ENCODE measurements at places on chromosomes 5 and 9.
A peak's percentile ranks its signal among the peaks of the same experiment; 100 is the strongest.

GRCh38 chr9:738209-738915 lies 103.1 kb upstream of the DMRT1 start:
- peaks cover 88% of the 10 kb centered on the region for H3K36me3 ChIP-seq
- peak overlapping the region; percentile 73 for H3K27ac ChIP-seq
- peaks cover 8% of the 10 kb centered on the region for H3K4me1 ChIP-seq
- H3K4me3 ChIP-seq = no peak overlapping the region

DNA sequence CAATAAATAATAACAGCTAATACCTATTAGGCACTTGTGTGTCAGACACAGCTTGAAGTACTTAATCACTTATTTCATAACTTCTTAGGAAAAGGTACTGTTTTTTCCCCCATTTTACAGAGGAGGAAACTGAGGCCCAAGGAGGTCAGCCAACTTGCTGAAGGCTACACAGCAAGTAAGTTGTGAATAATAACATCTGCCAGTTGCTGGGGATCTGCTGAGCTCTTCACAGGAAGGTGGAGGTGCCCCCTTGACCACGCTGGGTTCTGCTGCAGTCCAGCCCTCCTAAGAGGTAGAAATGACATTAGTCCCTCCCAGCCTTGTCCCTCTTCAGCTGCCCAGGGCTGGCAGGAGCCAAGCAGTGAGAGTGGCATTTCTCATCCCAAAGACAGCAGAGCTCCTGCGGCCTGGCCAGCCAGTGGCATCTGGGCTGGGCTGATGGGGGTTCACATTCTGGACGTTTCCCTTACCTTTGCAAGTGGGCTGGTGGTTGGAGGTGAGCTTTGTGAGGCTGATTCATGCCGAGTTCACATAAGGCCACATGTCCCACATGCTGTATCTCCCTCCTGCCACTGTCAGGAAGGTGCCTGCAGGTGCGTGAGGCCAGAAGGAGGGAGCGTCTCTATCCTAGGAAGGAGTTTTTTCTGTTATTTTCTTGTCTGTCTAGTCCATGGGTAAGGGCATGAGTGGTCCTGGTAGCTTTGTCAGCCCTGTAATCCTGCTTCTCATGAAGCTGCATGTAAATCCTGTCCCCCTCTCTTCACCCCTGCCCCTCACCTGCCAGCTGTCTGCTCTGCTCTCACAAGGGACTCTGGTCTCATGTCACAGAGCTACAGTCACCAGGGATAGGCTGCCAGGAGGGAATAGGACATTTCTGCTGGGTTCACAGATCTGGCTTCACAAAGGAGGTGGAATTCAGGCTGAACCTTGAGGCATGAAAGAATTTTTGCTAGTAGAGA lies 171.7 kb downstream of the MACROH2A1 start:
- H3K4me1 ChIP-seq = peaks cover 25% of the 10 kb centered on the region
- H3K36me3 ChIP-seq = no peaks in the 10 kb centered on the region
- H3K27ac ChIP-seq = no peak overlapping the region
- no peak overlapping the region for H3K4me3 ChIP-seq
- no peak for DNase-seq

DNA sequence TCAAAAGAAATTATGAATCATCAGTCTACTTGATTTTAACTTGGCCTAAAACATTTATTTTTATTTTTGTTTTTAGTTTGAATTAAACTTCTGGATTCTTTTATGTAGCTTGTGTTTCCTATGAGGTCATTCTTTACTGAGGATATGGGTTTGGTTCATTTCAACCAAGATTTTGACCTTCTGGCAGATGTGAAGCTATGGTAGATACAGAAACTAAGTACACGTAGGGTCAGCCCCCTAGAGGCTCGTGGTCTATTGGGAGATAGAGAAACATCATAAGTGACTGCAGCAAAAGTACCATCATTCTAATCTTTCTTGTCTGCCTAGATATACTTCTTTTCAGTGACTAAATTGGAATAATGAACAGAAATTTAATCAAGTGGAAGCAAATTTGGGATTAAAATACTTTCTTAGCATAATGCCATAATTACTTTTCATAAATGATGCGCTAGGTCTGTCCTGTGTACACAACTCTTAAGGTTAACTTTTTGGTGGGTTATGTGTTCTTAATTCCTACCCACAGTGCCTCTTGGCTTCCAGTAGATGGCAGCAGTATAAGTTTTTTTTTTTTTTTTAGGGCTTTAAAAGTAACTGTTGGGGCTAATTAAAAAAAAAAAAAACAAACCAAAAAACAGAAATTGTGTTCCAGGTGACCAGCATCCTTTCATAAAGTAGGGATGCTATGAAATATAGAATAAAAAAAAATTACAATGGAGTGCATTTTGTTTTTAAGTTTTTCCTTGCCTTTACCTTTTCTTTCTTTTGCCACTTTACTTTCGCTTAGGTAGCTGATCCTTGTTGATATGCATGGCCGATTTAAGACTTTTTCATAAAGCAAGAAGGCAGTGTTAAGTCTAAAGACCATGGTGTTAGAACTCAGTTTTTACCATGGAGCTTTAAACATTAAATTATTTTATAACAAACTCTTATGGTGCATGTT lies 49.9 kb downstream of the LRRTM2 start:
- no peaks in the 10 kb centered on the region for H3K27me3 ChIP-seq
- H3K27ac ChIP-seq = no peak overlapping the region
- no peak overlapping the region for H3K4me3 ChIP-seq
- peaks cover 12% of the 10 kb centered on the region for H3K4me1 ChIP-seq
- no peak for DNase-seq
- H3K36me3 ChIP-seq = peaks cover 34% of the 10 kb centered on the region

DNA sequence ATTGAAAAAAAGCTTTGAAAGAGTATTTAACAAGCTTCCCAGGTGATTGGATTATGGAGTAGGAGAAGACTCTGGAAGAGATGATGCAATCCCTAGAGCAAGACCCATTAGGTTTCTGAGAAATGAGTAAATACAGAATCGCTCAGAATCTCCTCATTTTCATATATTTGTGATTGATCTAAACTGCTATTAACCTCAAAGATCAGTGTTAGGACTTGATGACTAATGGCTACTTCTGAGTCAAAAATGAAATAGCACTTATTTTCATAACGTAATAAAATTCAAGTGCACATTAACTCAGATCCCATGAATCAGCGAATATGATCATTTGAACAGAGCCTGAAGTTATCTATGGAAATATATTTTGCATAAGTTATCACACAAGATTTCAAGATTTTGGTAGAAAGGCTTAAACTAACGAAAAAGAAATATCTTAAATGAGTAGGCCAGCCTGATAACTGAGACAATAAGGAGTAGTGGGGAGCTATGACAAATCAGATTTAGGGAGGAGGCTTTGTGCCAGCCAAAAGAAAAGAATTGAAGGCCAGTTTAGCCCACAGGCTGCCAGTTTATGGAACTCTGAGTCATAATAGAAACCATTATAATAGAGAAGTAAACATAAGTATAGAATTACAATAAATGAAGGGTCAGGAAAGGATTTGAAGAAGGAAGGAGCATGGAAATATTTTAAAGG lies 106.7 kb upstream of the OSMR start:
- H3K27me3 ChIP-seq = no peaks in the 10 kb centered on the region
- no peak for DNase-seq
- no peaks in the 10 kb centered on the region for H3K4me1 ChIP-seq
- H3K36me3 ChIP-seq = no peaks in the 10 kb centered on the region
- H3K27ac ChIP-seq = no peak overlapping the region

DNA sequence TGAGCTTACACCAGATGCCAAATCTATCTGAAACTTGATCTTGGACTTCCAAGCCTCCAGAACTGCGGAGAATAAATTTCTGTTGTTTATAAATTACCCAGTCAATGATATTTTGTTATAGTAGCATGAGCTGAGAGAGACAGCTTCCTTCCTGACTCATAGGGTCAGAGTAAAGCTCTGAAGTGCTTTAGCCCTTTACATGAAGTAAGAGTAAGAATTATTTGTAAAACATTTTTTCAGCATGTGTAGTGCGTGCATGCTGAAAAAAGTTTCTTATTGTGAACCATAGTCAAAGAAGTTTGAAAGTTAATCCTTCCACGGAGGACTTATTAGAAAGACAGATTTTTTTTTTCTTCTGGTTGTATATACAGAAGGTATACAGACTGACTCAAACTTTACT lies 172.4 kb downstream of the DMRT2 start:
- no peaks in the 10 kb centered on the region for H3K36me3 ChIP-seq
- H3K27ac ChIP-seq = no peak overlapping the region
- no peaks in the 10 kb centered on the region for H3K4me1 ChIP-seq
- no peak for DNase-seq
- no peak overlapping the region for H3K4me3 ChIP-seq

All from suprapubic skin (tissue), 4 donors.